Suprapubic skin (tissue), 4 donors: ENCODE measurements at places on chromosomes 16 and 17. TPM values are rescaled to one million over a fixed set of nuclear protein-coding genes. Genes with fewer than 3 reads are reported as not detected.

Gene KRTAP4-1
- 16.7 TPM for total RNA-seq

Gene CHST6
- total RNA-seq, result 0.17 TPM

Gene CFAP97D1
- not detected for total RNA-seq

GRCh38 chr17:33777674-33778073, 477.4 kb upstream of the CCL2 start:
- DNase-seq, result no peak

DNA sequence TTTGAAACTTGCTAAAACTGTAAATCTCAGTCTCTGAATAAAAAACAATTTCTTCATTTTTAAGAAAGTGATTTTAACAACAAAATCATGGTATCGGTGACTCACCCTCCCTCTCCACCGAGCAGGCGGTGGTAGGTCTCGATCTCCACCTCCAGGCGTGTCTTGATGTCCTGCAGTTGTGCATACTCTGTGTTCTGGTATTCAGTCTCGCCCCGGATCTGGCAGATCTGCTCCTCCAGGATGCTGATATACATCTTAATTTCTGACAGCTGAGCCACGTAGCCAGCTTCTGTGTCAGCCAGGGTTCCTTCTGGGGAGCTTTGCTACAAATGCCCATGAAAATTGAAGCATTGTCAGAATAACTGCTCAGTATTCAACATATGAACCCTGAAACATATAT, 15.4 kb upstream of the KRT24 start:
- DNase-seq, result no peak

- no peak for DNase-seq
Measured at GRCh38 chr17:19411631-19412030, 599 bp downstream of the RNF112 start.

- peak; percentile 78 for DNase-seq
Measured at GRCh38 chr17:63929860-63930766, 2.0 kb downstream of the CD79B start.
